ENCODE measurements at places on chromosomes 3 and 15. TPM values are rescaled to one million over a fixed set of nuclear protein-coding genes. Genes with fewer than 3 reads are reported as not detected.

The SEMA6D gene
- 56.4 TPM for polyA plus RNA-seq

The SCAANT1 gene
- 1.1 TPM for polyA plus RNA-seq

The HHATL gene
- polyA plus RNA-seq = 70.3 TPM

The ACKR4 gene
- 0.76 TPM for polyA plus RNA-seq

The FOXB1 gene
- not detected for polyA plus RNA-seq

The C15orf62 gene
- polyA plus RNA-seq = 1.4 TPM

The POC1A gene
- 4.2 TPM for polyA plus RNA-seq

The VEPH1 gene
- polyA plus RNA-seq = 1.0 TPM

The TFRC gene
- polyA plus RNA-seq = 45.6 TPM

The ADAMTSL3 gene
- polyA plus RNA-seq = 28.7 TPM

The KCNH8 gene
- 0.04 TPM for polyA plus RNA-seq

DNA sequence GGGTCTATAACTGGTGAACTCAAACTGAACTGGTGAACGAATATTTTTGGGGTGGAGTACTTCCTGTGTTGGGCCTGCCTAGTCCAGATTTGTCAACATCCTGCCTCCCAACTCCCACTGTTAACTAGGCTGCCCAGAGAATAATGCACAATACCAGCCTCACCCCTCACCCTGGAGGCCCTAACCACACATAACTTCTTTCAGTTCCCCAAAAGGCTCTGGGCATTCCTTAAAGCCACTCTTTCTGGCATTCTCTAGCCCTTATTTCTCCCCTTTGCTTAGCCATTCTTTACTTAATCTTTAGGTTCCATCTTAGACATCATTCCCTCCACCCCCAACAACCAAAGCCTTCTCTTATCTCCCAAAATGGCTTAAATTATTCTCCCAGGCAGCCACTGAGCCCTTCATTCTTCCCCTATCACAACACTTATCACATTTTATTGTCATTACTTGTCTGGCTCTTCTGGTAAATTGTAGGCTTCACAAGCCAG, 9.1 kb upstream of the SEC11A start:
- peak; percentile 26 for DNase-seq

GRCh38 chr3:17775073-17775472, 32.6 kb upstream of the TBC1D5 start:
- no peak for DNase-seq

GRCh38 chr15:87326269-87326668, 930.3 kb downstream of the NTRK3 start:
- no peak for DNase-seq

DNA sequence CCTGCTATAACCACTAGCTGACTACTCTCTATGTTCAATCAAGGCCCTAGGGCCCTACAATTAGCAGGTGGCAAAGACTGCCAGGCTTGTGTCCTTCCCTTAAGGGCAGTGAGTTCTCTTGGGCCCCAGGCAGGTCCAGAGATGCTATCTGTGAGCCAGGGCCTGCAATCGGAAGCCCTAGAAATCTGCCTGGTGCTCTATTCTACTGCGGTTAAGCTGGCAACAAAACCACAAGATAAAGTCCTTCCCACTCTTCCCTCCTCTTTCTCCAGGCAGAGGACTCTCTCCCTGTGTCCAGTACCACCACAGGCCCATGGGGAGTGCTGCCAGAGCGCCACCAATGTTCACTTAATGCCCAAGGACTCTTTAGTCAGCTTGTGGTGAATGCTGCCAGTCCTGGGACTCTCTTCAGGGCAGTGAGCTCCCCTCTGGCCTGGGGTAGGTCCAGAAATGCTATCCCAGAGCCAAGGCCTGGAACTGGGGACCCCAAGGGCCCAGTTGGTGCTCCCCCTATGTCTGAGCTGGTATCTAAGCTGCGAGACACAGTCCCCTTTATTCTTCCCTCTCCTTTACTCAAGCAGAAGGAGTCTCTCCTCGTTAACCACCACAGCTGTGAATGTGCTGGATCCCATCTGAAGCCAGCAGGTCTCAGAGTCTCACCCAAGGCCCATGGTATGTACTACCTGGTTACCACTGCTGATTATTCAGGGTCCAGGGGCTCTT, 34.7 kb downstream of the XXYLT1 start:
- DNase-seq = no peak

GRCh38 chr15:67828969-67829646, 3.8 kb downstream of the SKOR1 start:
- no peak for DNase-seq

GRCh38 chr15:72319360-72319984, 485 bp downstream of the CELF6 start:
- DNase-seq = peak; percentile 82

DNA sequence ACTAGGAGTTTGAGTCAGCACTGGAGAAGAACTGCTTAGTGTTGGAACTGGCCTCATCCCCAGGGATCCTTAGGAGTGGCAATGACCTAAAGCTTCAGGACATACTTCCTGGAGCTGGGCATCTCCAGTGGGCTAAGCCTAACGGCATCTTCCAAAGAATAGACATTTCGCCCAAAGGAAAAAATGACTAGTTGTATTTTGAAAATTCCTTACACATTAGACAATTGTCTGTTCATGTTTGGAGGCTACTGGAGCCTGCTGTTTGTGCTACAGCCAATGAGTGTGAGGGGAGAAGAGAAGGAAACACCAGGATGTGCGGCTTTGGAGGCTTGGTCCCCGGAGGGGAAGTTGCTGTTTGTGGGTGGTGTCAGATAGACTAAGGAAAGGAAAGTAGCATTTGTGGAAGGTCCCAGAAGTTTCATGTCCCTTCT, 77.6 kb downstream of the POLR2M start:
- peak; percentile 62 for DNase-seq

GRCh38 chr3:49387721-49388120, 24.1 kb downstream of the RHOA start:
- DNase-seq = no peak

DNA sequence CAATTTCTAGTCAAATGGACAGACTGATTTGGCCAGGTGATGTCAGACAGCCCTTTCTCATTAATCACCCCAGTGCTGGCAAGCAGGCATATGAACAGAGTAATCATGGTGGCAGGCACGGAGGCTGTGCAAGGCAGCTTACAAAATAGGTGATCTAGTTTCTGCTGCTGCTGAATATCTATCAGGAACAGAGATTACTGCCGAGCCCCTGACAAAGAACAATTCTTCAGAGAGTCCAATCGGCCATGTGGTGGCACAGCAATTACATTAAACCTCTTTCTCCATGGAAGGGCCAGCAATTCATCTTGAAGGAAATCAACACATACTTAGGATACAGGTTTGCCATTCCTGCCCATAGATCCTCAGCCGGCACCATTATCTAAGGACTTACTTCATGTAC, 32.3 kb upstream of the THBS1 start:
- no peak for DNase-seq

DNA sequence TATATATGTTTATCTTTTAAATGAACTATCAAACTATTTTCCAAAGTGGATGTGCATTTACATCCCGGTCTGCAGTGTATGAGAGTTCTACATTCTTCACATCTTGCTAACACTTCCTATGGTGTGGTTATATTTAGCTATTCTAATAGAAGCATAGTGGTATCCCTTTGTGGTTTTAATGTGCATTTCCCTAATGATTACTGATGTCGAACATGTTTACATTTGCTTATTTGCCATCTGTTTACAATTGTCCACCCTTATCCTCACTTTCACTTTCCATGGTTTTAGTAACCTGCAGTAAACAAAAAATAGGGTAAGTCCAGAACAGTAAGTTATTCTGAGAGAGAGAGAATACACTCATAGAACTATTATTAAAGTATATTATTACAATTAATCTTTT, 360.5 kb upstream of the NAALADL2 start:
- no peak for DNase-seq

GRCh38 chr15:40008061-40008765, 30.8 kb downstream of the SRP14 start:
- DNase-seq = no peak

- no peak for DNase-seq
Measured at GRCh38 chr3:45657853-45658252, 31.3 kb upstream of the SACM1L start.

- no peak for DNase-seq
Measured at GRCh38 chr15:48112242-48112641, 8.5 kb upstream of the SLC24A5 start.
